ENCODE measurements at places on chromosomes 16 and 17. TPM values are rescaled to one million over a fixed set of nuclear protein-coding genes. Genes with fewer than 3 reads are reported as not detected.

The GAN gene
- 214 TPM for total RNA-seq

The SYCE1L gene
- 3.3 TPM for total RNA-seq

The ERI2 gene
- 10.9 TPM for total RNA-seq

The CKLF gene
- 10.2 TPM for total RNA-seq

The CACNB1 gene
- total RNA-seq = 13.1 TPM

The CES5A gene
- 0.34 TPM for total RNA-seq

The PPL gene
- 545 TPM for total RNA-seq

The NPIPA7 gene
- 6.9 TPM for total RNA-seq

The KRT36 gene
- total RNA-seq = 0.97 TPM

The TEKT1 gene
- total RNA-seq = not detected

DNA sequence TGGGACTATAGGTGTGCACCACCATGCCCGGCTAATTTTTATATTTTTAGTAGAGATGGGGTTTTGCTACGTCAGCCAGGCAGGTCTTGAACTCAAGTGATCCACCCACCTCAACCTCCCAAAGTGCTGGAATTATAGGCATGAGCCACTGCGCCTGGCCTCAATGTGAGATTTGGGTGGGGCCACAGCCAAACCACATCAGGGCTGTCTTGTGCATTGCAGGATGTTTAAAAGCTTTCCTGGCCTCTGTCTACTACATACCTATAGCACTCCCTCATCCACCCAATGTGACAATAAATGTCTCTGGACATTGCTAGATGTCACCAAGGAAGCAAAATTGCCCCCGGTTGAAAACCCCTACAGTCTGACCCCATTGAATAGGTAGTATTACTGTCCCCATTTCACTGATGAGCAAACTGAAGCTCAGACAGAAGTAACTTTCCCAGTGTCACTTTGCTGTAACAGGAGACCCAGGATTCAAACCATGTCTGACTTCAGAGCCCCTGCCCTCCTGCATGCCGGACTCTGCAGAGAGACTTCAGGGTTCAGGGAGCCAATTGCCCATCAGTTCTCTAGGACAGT lies 3.6 kb upstream of the MAP3K14 start:
- no peak for DNase-seq

DNA sequence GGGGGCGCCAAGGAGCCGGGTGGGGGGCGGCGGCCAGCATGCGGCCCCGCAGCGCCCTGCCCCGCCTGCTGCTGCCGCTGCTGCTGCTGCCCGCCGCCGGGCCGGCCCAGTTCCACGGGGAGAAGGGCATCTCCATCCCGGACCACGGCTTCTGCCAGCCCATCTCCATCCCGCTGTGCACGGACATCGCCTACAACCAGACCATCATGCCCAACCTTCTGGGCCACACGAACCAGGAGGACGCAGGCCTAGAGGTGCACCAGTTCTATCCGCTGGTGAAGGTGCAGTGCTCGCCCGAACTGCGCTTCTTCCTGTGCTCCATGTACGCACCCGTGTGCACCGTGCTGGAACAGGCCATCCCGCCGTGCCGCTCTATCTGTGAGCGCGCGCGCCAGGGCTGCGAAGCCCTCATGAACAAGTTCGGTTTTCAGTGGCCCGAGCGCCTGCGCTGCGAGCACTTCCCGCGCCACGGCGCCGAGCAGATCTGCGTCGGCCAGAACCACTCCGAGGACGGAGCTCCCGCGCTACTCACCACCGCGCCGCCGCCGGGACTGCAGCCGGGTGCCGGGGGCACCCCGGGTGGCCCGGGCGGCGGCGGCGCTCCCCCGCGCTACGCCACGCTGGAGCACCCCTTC lies 484 bp downstream of the FZD2 start:
- DNase-seq = no peak

- no peak for DNase-seq
Observed at GRCh38 chr16:51286272-51286671, 135.2 kb upstream of the SALL1 start.

DNA sequence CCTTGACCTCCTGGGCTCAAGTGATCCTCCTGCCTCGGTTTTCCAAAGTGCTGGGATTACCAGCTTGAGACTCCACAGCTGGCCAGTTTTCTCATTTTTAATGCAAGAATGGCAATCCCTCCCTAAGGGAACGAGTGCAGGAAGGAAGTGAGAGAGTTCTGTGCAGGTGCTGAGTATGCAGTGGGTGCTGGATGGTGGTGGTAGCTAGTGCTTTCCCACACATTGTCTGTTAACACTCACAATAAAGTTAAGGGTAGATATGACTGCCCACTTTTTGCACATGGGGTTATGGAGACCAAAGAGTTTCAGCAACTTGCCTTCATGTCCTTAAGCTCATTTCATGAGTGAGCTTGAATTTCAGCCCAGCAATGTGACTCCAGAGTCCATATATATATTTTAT lies 18.5 kb downstream of the RGS9 start:
- DNase-seq = no peak

GRCh38 chr16:22743401-22743800 lies 70.6 kb upstream of the HS3ST2 start:
- DNase-seq = no peak

- DNase-seq = no peak
Observed at GRCh38 chr16:3065069-3065741, at the start of gene IL32. TSS of gene IL32 (plus strand) at chr16:3065640. CDS start at chr16:3065812, 172 bp downstream.

- no peak for DNase-seq
Observed at GRCh38 chr17:66260275-66260674, 31.1 kb upstream of the APOH start.

DNA sequence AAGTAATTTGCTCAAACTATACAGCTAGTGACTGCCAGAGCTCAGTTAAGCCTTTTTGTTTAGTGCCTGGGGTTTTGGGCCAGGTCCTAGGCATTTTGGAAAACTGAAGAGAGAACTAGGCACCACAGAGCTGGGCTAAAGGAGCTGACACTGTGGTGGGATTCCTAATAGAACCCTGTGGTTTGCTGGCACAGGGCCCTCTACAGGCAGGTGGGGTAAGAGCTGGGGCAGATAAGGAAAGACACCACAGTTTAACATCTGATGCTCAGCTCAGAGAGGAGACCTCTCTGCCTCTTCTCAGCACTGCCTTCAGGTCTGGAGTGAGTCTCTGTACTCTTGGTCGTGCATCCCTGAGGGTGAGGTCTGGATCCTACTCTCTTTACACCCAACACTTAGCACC lies 121.2 kb downstream of the SNX11 start:
- no peak for DNase-seq

GRCh38 chr16:49839017-49839825 lies 16.7 kb downstream of the ZNF423 start:
- DNase-seq = no peak

DNA sequence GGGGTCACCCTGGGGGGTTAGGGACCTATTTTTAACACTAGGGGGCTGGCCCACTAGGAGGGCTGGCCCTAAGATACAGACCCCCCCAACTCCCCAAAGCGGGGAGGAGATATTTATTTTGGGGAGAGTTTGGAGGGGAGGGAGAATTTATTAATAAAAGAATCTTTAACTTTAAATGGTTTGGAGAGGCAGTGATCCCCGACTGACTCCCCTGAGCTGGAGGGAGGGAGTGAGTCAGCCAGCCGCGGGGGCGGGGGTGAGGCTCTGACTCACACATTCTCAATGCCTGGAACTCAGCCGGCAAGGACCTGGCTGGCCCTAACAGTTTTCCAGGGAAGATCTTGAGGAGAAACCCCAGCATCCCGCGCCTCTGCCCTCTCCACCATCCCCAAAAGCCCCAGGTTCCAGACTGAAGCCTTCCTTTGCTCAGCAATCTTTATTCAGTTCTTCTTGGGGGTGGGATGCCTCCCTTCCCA lies 1.5 kb downstream of the HCFC1R1 start:
- peak; percentile 99 for DNase-seq

- no peak for DNase-seq
Observed at GRCh38 chr16:49580751-49581303, 207.2 kb downstream of the C16orf78 start.

- no peak for DNase-seq
Observed at GRCh38 chr17:37671028-37671823, 28.0 kb upstream of the DDX52 start.

DNA sequence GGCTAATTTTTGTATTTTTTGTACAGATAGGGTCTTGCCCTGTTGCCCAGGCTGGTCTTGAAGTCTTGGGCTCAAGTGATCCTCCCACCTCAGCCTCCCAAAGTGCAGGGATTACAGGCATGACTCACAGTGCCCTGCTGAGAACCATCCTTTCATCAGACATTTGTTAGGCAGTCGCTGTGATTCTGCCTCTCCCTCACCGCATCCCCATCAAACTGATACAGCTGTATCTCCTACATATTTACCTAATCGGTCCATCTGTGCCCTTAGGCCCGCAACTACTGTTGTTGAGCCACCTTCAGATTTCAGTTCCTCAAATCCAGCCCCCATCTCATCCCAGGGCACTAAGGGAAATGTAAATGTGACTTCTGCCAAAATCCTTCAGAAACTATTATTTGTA lies 2.0 kb upstream of the SLC43A2 start:
- DNase-seq = no peak
